ENCODE measurements at places on chromosomes 2 and 18. TPM values are rescaled to one million over a fixed set of nuclear protein-coding genes. Genes with fewer than 3 reads are reported as not detected.
A peak's percentile ranks its signal among the peaks of the same experiment; 100 is the strongest.

- DNase-seq: no peak
These were observed 132.1 kb downstream of the CABLES1 start for GRCh38 chr18:23267447-23267776.

DNA sequence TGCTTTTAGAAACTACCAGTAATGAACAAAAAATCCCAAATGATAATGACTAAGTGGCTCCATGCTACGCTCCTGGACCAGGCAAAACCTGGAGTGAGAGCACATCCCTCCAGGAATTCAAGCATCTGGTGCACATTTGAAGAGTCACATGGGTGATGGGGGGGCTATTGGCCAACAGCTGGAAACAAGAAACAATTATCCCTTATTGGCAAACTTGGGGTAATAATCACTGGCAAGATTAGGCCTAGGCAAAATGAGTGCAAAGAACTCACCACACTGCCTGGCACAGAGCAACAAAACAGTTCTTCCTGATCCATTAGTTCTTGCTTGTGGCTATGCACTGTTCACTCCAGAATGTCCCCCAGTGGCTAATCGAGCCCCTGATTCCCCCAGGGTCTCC is 66.1 kb downstream of the GYPC start:
- no peak for DNase-seq

DNA sequence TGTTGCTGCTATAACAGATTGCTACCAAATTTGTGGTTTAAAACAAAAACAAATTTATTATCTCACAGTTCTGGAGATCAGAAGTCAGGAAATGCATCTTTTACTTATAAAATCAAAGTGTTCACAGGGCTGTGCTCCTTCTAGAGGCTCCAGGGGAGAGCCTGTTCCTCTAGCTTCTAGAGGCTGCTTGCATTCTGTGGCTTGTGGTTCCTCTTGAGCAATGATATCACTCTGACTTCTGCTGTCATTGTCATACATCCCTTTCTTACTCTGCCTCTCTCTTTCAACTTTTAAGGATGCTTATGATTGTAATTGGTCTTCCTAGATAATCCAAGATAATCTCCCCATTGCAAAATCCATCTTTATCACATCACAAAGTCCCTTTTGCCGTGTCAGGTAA is 6.1 kb upstream of the DCC start:
- no peak for DNase-seq

DNA sequence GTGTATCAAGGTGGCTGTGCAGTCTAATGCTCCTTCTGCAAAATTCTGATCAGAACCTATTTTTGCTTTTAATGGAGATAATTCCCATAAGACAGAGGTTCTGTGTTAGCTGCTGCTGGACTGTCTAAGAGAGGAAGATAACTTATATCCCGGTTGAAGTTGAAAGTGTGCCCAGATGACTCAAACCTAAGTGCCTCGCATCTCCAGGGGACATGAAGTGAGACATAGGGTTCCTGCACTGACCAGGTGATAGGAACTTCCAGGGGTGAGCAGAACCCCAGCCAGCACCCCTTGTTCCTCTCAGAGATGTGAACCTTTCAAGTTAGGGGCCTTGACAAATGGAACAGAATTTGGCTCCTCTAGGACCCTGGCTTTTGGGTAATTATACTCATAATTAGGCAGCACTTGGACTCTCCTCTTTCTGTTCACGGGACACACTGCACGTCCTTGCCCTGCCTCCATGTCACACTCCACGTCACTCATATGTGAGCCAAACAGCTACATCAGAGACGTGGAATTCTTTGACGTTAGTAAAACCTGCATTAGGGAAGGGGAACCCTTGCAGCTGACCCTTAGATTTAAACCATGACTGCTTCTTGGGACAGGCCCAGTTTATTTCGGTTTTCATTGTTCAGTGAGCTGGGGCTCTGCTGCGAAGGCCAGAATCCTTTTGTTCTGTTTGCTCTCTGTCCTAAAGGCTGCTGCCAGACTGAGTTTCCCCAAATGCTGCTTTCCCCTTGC is 104.5 kb upstream of the ALPP start:
- DNase-seq: no peak

DNA sequence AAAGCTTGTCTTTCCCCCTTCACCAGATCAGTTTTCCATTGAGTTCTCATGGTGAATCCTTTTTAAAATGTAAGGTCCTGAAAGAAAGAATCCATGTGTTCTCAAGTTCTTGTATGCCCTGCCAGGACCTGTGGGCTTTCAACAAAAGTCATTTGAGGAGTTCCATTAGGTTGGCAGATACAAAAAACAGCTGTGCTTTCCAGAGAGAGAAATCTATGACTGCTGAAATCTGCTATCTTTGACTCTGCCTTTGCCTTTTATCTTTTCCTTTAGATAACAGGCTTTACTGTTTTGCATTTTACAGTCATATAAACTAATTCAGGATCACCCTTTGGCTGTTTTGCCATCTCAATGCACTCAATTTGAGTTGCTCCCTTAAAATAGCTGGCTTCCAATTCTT is 59.7 kb downstream of the CXCR4 start:
- no peak for DNase-seq

DNA sequence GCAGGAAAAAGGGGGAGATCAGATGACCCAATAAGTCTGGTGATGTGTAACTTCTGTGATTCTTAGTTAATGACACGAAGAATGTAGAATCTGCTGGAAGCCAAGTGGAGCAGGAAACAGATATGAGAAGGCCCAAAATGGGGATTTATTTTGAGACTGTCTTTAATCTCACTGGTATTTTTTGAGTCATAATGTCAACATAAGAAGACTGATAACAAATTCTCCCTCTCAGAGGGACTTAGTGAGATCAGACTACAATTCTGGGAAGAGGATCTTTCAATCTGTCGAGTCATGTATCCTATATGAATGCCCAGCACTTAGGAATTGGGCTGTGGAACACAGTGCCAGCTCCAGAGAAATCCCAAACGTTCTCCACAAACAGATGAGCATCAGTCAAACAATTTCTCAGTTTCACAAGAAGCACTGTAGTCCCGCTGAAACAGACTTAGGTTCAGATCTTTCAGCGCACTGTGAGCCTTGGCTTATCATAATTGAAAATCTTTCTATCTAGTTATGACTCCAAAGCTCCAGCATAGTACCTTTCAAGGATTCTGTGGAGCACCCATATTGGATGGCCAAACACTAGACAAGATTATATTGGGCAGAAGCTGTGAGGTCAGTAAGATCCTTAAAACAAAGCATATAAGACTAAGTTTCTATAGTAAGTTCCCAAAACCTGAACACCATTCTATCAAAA is 738.2 kb downstream of the LRP1B start:
- peak; percentile 62 for DNase-seq

DNA sequence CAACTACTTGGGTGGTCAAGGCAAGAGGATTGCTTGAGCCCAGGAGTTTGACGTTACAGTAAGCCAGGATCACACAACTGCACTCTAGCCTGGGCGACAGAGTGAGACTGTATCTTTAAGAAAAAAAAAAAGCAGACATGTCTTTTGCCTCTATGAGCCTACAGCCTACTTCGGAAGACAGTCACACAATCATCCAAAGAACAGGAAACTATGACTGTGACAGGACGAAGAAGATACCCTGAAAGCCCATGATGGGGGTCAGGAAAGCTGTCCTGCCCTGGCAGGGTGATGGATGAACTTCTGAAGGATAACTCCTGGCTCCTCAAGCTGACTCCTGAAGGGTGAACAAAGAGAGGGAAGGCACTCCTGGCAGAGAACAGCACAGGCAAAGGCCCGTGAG is 251.7 kb upstream of the SIX2 start:
- DNase-seq: no peak

DNA sequence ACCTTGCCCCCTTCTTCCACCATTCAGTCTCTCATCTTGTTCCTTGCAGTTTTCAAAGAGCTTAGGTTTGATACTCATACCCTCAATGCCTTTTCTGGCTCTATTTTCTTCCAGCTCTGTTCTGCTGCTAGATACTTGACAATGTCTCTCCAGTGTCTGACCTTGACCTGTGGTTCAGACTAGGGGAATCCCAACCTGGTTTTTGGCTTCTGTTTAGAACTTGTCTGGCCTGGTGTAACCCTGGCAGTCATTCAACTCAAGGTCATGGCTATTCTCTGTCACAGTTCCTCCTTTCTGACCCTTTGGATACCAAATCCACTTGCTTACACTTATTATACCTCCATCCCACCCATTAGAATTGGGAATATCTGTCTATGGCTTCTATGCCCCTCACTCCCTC is 31.8 kb upstream of the IMP4 start:
- no peak for DNase-seq

GRCh38 chr2:60412620-60413019 is 140.8 kb downstream of the BCL11A start:
- no peak for DNase-seq

- no peak for DNase-seq
These were observed 134.0 kb downstream of the PID1 start for GRCh38 chr2:229137066-229137465.

DNA sequence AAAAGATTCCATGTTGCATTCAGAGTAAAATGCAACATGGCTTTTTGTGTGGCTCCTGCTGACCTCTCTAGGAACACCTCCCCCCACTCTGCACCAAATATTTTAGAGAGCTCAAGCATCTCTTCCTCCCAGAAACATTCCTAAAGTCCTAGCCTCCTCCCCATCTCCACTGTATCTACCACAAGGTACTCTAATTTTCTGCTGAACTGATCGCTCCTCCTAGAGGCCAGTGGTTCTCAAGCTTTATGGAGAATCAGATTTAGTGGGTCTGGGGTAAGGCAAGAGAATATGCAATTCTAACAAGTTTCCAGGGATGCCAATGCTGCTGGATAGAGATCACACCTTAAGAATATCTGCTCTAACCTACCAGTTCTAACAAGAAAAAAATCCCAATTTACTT is 89.5 kb upstream of the HNRNPA3 start:
- DNase-seq: no peak

GRCh38 chr2:147567136-147567535 is 277.7 kb upstream of the ACVR2A start:
- no peak for DNase-seq

DNA sequence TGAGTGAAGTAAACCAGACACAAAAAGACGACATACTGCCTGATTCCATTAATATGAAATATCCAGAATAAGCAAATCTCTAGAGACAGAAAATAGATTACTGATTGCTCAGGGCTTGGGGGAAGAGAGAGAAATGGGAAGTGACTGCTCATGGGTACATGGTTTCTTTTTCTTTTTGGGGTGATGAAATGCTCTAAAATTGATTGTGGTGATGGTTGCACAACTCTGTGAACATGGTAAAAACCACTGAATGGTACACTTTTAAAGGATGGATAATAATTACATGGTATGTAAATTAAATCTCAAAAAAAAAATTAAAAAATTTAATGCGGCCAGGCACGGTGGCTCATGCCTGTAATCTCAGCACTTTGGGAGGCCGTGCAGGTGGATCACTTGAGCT is 39.3 kb downstream of the RPL31 start:
- no peak for DNase-seq

- DNase-seq: no peak
These were observed 91.9 kb downstream of the MRO start for GRCh38 chr18:50727721-50728471.

- DNase-seq: no peak
These were observed 38.3 kb upstream of the SMAD2 start for GRCh38 chr18:47968721-47969120.

- no peak for DNase-seq
These were observed 24.6 kb upstream of the ATOH8 start for GRCh38 chr2:85728883-85729824.

DNA sequence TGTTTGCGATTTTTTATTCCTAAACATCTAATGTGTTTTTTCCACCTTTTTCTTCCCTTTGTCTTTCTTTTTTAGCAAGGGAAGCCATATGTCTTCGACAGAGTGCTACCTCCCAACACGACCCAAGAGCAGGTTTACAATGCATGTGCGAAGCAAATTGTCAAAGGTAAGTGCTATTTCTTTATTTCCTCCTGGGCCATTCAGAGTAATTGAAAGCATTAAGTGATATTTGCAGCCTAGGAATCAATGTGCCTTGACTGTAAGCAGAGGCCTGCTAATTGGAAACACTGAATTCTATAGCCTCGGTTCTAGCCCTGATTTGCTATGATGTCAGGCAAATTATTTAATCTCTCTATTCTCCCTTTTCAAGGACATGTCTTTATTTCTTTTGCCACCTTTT is 47.0 kb downstream of the KIF5C start:
- DNase-seq: no peak

DNA sequence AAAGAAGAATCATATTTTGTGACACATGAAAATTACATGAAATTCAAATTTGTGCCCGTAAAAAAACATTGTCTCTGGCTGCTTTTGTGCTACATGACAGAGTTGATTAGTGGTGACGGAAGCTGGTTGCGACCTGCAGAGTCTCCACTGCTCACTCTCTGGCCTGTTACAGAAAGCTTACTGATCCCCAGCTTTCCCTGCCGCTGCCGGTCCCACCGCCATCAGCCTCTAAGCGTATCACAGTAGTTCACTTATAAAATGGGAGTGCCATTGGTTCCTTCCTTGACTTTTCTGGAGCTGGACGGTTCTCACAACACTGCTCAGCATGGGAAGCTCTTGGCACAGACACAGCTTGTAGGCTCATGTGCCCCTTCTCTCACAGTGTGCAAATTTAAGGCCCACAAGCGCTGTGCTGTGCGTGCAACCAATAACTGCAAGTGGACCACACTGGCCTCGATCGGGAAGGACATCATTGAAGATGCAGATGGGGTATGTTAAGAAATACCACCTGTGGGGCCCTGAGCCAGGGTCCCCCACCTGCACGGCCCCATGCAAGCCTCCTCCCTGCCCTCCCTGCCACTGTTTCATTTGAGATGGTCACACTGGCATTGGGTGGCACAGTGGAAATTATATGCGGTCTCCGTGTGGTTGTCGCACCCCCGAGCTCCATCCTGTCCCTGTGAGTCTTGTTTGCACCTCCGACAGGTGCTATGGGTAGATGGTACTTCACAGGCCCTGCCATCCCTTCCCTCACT is 81.3 kb downstream of the DGKD start:
- no peak for DNase-seq

GRCh38 chr18:71001597-71001996 is 712.8 kb downstream of the SOCS6 start:
- DNase-seq: no peak

GRCh38 chr2:59073286-59073685 is 832.2 kb upstream of the FANCL start:
- DNase-seq: no peak

GRCh38 chr2:86383844-86384243 is 46.4 kb upstream of the REEP1 start:
- DNase-seq: no peak

SIX3 gene
- total RNA-seq: not detected

PLEKHM3 gene
- 4.1 TPM for total RNA-seq

FZD7 gene
- total RNA-seq: 10.5 TPM

PRKCE gene
- total RNA-seq: 39.6 TPM

CACNB4 gene
- total RNA-seq: 0.82 TPM

DDX18 gene
- 39.1 TPM for total RNA-seq

RTP5 gene
- total RNA-seq: not detected

ARHGEF33 gene
- total RNA-seq: 0.19 TPM

IL37 gene
- total RNA-seq: not detected

DNAJC5G gene
- total RNA-seq: 0.47 TPM

RFTN2 gene
- 4.6 TPM for total RNA-seq

CFAP221 gene
- total RNA-seq: 1.1 TPM
